ENCODE measurements at places on chromosomes 6 and 20.

DNA sequence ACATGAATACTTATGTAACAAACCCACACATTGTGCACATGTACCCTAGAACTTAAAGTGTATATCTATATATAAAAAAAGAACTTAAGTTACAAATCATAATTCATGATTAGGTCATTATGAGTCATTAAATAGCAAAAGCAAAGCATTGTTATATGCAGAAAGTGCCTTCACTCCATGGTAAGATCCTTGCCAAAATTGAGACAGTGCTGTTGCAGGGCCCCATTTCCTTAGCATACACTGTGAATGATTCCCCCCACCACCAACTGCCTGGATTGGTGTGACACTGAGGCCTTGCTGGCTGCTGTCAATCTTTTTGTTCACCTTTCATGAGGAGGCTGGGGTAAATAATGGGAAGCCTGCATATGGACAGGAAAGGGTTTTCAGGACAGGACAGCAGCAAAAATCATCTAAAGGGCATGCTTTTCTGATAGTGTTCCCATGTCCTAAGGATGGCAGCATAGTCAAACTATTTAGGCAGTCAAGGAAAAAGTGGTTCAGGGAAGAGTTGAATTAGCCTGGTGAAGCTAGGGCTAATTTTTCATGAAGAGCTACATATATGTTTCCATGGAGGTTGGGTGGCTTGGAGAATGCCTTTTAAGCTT lies 188.2 kb upstream of the ASCC3 start:
- no peak for DNase-seq

DNA sequence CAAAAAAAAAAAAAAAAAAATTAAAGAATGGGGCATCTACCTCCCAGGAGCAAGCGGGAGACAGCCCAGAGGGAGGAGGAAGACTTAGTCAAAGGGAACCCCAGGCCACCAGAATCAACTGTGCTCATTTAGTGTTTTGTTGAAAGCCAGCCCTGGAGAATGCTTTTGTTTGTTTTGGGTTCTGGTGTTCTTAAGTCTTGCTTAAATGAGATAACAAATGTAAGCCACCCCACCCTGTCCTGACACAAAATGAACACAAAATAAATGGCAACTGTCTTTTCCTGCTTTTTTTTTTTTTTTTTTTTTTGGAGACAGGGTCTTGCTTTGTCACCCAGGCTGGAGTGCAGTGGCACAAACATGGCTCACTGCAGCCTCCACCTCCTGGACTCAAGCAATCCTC lies 165.0 kb upstream of the JARID2 start:
- no peak for DNase-seq

- no peak for DNase-seq
These were observed 20.7 kb upstream of the ELOVL2 start for GRCh38 chr6:11064836-11065235.

- no peak for DNase-seq
These were observed 377.6 kb upstream of the ZFP64 start for GRCh38 chr20:52569201-52569600.

GRCh38 chr6:16135066-16135465 lies 6.2 kb downstream of the MYLIP start:
- no peak for DNase-seq

- peak; percentile 17 for DNase-seq
These were observed 12.8 kb upstream of the DNAAF9 start for GRCh38 chr20:3420211-3420707.

DNA sequence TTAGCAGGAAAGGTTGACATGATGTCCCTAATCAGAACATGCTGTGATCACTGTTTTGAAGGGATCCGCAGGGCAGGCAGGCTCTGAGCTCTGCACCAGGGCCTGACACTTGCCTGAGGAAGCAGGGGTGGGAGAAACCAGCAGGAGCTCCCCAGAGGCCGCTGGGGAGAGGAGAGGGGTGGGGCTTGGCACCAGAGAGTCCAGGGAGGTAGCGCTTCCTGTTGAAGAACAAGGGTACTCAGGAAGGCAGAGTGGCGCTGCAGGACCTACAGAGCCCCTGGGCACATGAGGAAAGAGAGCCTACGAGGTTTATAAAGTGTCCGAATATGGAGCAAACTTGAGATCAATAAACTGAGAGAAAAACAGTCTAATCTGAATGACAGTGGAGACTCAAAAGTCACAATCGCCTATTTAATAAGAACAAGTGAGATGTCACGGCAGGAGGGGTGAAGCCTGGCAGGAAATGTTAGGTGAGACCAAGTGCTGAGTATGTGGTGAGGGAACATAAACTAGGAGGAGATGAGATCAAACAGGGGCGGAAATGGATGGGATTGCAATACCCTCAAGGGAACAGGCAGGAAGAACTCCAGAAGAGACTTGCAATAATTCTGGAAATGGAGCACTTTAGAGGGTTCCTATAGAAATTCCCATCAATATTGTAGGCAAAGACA lies 5.8 kb upstream of the TBXT start:
- peak; percentile 42 for DNase-seq

DNA sequence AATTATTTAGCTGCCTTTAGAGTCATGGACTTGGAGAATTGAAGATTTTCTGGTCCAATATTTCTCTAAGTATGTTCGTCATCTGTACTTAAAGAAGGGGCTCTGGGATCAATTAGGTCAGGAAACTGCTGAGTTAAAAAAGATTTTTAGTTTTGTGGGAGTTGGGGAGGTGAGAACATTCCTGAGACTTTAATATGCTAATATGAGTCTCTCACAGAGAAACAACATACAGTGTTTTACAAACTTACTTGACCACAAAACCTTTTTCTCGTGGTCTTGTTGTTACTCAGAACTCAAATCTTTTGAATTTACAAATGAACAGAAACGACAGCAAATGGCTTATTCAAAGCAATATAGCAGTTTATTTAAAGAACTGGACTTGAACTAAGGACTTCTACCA lies 67.9 kb downstream of the LIN28B start:
- no peak for DNase-seq

GRCh38 chr6:31775633-31776484 lies 1.3 kb downstream of the VWA7 start:
- DNase-seq = no peak

GRCh38 chr6:3749977-3750316 lies 1.6 kb downstream of the PXDC1 start:
- DNase-seq = no peak

DNA sequence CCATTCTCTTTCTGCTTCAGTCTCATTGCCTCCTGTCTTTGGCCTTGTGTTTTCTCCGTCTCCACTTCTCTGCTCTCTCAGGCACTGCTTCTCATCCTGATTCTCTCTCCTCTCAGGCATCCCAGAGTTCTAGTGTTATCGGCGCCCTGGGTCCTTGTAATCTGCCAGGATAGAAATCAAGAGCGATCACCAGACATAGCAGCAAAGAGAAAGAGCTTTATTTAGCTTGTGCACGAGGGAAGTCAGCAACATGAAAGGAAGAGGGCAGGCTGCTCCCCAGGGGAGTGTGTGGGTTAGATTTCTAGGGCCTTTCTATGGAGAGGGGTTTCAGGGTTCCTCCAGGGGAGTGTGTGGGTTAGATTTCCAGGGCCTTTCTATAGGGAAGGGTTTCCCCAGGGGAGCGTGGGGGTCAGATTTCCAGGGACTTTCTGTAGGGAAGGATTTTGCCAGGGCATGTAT lies 32.5 kb downstream of the SUN5 start:
- DNase-seq = no peak

GRCh38 chr6:41430875-41431274 lies 95.5 kb downstream of the NCR2 start:
- no peak for DNase-seq

DNA sequence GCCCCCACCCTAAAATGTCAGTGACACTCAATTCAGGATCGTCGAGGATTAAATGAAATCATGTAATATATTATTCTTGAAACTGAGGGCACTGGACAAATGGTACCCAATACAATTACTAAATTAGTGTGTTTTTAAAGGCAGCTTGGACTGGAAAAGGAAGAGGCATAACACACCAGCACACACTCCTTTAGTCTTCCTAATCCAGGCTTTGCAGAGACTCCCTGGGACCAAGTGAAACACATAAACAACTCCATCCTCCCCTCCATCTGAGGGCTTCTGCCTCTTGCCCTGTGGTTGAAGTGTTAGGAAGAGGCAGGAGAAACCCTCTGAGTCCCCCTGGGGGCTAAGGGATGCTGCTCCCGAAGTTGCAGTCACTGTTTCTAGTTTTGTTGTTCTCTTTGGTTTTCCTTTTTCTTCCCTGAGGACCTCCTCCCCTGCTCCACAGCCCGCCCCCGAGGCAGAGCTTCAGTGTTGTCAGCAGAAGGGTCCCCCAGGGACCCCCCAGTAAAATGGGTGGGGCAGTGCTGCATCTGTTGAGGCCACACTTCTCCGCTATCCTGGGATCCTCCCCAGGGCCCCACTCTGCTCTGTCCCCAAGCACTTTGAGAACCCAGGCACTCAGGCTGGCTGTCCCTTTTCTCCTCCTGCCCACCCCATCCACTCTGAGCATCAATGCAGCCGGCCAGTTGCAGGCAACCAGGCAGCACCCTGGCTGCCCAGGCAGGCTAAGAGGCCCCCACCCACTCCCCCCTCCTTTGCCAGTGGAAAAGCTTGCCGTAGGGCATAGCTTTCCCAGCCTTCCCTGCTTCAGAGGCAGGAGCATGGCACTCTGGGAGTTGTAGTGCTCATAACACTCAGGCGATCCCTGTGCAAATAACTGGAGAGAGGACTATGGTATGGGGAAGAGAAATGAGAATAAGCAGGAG lies 5.9 kb downstream of the TMEM63B start:
- peak; percentile 76 for DNase-seq

DNA sequence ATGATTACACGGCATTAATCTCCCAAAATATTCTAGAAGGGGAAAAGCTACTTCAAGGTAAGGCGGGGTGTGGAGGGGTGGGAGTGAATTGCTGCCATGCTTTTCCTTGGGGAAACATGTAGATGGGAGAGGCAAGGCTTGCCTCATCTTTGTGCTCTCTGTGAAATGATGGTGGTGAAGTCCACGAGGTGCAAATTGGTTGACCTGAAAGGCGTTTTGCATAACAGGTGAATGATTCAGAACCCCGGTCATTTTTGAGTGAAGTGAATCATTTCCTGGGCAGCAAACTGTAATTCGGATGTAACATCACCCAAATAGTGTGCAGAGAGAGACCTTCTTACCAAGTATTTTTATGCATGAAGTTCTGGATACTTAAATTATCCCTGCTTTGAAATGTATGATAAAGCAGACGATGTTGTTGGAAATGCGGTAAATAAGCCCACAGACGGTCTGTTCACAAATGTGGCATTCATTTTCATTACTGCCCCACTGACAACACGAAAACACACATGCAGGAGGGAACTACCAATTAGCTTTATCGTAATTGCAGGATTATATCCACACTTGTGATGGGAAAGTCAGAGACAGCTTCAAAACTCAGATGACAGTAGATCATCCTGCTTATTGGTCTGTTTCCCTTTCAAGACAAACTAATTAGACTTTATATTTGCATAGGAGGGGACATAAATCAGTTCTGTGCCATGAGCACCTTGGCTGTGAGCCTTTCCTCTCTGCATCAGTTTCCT lies 3.0 kb downstream of the CDH4 start:
- no peak for DNase-seq

- peak; percentile 43 for DNase-seq
These were observed at the start of gene PCSK2 for GRCh38 chr20:17226410-17227218. Gene PCSK2 (plus strand): TSS chr20:17227040. CDS start chr20:17227306, 266 bp downstream.

GRCh38 chr20:54622333-54623295 lies 147.2 kb downstream of the DOK5 start:
- DNase-seq = no peak
